Ovary (tissue), 10 donors: ENCODE measurements at places on chromosomes 16 and 17. TPM values are rescaled to one million over a fixed set of nuclear protein-coding genes. Genes with fewer than 3 reads are reported as not detected.
A peak's percentile ranks its signal among the peaks of the same experiment; 100 is the strongest.

DNA sequence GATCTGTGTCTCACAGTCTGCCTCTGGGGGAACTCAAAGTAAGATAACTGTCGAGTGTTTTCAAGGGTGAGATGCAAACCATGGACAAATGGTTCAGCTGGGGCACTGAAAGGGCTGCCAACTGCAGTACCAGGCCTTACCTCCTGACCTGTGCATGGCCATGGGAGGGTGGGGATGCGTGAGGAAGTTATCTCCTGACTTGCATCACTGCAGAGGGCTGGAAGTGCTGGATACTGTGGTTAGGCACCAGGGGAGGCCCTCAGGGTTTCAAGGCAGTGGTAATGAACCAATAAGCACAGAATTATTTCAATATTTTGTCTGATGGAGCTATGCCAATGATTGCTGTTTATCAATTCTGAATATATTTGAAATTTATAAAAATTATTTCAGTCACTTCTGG is 159.2 kb downstream of the CYLD start:
- DNase-seq, result no peak

DNA sequence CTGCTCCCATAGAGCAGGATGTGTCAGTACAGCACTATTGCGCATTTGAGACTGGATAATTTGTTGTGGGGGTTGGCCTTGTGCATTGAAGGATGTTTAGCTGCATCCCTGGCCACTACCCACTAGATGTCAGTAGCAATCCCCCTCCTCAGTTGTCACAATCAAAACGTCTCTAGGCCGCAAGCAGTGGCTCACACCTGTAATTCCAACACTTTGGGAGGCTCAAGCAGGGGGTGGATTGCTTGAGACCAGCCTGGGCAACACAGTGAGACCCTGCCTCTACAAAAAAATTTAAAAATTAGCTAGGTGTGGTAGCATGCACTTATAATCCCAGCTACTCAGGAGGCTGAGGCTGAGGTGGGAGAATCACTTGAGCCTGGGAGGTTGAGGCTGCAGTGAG is 48.4 kb downstream of the CENPV start:
- DNase-seq, result no peak

GRCh38 chr16:47323241-47323640 is 137.6 kb downstream of the ITFG1 start:
- no peak for DNase-seq

GRCh38 chr16:88351491-88352101 is 31.2 kb upstream of the ZNF469 start:
- DNase-seq, result no peak

DNA sequence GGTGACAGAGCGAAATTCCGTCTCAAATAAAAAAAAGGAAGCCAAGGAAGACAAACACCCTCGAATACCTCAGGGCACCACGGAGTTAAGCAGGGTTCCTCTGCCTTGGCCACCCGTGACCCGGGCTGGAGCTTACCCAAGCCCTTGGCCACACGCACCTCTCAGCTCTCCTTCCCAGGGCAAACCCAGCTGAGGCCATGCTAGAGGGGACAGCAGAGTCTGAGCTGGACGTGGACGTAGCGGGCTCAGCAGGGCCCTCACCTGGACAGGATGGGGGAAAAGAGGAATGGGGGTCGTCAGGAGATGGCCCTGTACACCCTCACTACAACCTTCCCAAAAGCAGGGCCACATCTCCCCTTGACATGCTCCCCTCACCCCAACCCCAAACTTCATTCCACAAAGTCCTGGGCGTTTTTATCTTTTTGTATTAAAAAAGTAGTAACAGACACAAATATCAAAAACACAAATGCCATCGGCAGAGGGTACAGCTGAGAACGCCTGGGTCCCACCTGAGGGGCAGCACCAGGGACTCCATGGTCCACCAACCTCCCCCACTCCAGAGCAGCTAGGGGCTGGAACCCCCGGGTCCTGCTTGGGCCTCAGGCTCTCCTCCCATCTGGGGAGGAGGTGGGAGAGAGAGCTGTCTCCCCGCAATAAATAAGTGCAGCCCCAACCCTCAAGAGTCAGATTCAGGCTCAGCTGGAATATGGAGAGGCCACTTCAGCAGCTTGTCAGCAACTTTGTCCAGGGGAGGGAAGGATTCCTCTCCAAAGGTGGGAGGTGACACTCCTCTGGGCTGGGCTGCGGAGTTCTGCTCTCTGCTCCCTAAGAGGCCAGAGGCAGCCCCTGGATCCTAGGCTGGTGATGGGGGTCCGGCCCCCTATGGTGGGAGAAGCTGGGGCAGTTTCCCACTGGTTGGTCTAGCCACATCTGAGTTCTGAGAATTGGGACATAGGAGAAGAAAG is 11.9 kb downstream of the PER1 start:
- peak; percentile 72 for DNase-seq

DNA sequence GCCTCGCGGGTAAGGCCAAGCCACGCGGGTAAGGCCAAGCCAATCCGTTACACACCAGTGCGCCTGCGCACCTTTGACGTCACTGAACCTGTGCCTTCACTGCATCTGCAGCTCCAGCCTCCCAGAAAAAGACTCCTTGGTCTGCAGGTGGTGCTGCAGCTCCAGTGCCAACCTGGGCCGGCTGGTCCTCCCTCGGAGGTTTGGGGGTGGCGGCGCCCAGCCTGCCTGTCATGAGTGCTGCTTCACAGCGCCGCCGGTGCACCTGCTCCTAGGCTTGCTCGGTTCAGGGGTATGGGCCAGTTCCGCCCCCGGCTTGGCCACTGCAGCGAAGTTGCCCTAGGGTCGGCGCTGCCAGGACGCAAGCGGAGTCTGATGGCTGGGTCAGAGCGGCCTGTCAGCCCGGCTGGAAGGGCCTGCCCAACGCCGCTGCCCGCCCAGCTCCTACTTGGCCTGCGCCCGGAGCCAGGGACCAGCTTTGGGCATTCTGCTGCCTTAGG is 146.6 kb downstream of the USP22 start:
- DNase-seq, result peak; percentile 62

GRCh38 chr16:87149051-87149450 is 168.1 kb downstream of the C16orf95 start:
- no peak for DNase-seq

- DNase-seq, result no peak
These were observed 132.5 kb downstream of the XYLT1 start for GRCh38 chr16:17338244-17338643.

DNA sequence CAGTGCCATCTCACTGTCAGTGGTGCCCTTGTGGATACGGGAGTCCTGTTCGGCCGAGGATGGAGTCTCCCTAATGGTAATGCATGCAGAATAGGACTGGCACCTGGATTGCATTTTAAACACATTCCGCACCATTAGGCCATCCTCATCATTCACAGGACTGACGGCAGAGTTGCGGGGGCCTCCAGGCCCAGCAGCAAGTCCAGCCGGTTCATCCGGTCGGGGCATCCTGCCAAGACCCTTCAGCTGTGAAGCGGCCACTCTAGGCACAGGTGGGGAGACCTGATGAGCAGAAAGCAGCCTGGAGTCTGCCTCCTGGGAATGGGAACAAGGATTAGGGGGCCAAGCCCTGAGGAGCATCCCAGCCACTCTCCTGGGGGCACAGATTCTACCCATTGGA is 90.3 kb upstream of the XYLT1 start:
- DNase-seq, result no peak

DNA sequence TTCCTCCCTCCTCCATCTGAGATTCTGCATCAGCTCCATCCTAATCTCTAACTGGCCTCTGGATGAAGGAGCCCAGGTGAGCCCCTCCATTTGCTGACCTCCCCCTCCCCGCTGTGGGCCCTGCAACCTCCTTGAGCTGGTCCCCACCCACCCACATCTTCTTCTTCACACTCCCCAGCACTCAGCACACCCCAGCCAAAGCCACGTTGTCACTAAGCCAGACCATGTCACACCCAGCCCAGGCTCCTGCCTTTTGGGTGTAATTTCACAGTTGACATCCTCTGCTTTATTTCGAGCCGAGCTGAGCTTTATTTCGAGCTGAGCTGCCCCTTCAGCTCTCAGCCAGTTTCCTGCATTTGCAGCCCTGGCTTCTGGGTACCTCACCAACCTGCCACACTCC is 282.7 kb upstream of the TNRC6C start:
- no peak for DNase-seq

GRCh38 chr16:82062645-82063058 is 27.6 kb downstream of the HSD17B2 start:
- DNase-seq, result no peak

TOX3 gene
- total RNA-seq, result 2.1 TPM

NPEPPS gene
- 130 TPM for total RNA-seq

NACA2 gene
- not detected for total RNA-seq

CACNG5 gene
- not detected for total RNA-seq

GP1BA gene
- total RNA-seq, result not detected

MYH13 gene
- not detected for total RNA-seq

HOXB8 gene
- total RNA-seq, result 0.28 TPM

ZG16 gene
- total RNA-seq, result not detected

FOXF1 gene
- 0.57 TPM for total RNA-seq

TLCD2 gene
- total RNA-seq, result 2.8 TPM
